ENCODE measurements at places on chromosomes 6 and 20. TPM values are rescaled to one million over a fixed set of nuclear protein-coding genes. Genes with fewer than 3 reads are reported as not detected.

The BTN3A1 gene
- total RNA-seq: 79.8 TPM

The TBXT gene
- not detected for total RNA-seq

The NFYA gene
- total RNA-seq: 31.7 TPM

The MAPK13 gene
- 33.6 TPM for total RNA-seq

The TNFRSF6B gene
- total RNA-seq: not detected

The ANKRD6 gene
- total RNA-seq: 5.8 TPM

The C20orf141 gene
- total RNA-seq: not detected

The STXBP5 gene
- 17.7 TPM for total RNA-seq

The IFNGR1 gene
- 32.7 TPM for total RNA-seq

The TFAP2C gene
- total RNA-seq: not detected

The MYO6 gene
- 2.0 TPM for total RNA-seq

The RSPH4A gene
- total RNA-seq: 0.12 TPM

The SYNCRIP gene
- total RNA-seq: 147 TPM

The C20orf202 gene
- total RNA-seq: 0.19 TPM

The WRNIP1 gene
- total RNA-seq: 25.7 TPM

The HSPA12B gene
- not detected for total RNA-seq

The SLA2 gene
- total RNA-seq: 66.8 TPM

The C4A gene
- 8.1 TPM for total RNA-seq

The RAMACL gene
- total RNA-seq: 0.52 TPM

The IP6K3 gene
- total RNA-seq: not detected

The EPB41L1 gene
- total RNA-seq: 0.93 TPM

The ZBTB12 gene
- total RNA-seq: 1.3 TPM

The PAK5 gene
- not detected for total RNA-seq

The EYA4 gene
- not detected for total RNA-seq

The HDAC2 gene
- total RNA-seq: 84.6 TPM

The WFDC11 gene
- not detected for total RNA-seq

The PRL gene
- not detected for total RNA-seq

The HRH3 gene
- total RNA-seq: not detected

The NKAPL gene
- total RNA-seq: not detected

The PANK2 gene
- 56.0 TPM for total RNA-seq

The MLIP gene
- not detected for total RNA-seq

The MCCD1 gene
- total RNA-seq: not detected

The SAPCD1 gene
- 21.3 TPM for total RNA-seq

The PREP gene
- total RNA-seq: 19.2 TPM

The OVOL2 gene
- total RNA-seq: not detected

The ACTR5 gene
- 11.7 TPM for total RNA-seq

All from activated naive CD4-positive, alpha-beta T cell treated with anti-CD3 and anti-CD28 coated beads, Interleukin-2, amount 50 U/mL, for 72 hours (primary cell).